ENCODE measurements at places on chromosomes 5 and 9.

- no peak for DNase-seq
Observed at GRCh38 chr5:75736273-75736672, 19.0 kb upstream of the POC5 start.

- no peak for DNase-seq
Observed at GRCh38 chr9:35000535-35001284, 11.2 kb downstream of the DNAJB5 start.

DNA sequence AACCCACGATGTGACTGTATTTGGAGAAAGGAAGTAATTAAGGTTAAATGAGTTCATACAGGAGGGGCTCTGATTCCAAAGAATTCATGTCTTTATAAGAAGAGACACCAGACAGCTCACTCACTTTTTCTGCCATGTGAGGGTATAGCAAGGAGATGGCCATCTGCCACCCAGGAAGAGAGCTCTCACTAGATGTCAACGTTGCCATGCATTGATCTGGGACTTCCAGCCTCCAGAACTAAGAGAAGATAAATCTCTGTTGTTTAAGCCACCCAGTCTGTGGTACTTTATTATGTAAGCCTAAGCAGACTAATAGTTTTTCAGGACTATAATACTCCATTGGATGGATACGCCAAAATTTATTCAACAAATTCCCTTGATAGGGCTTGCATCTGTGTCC is 89.8 kb upstream of the RAD23B start:
- DNase-seq: no peak

- DNase-seq: no peak
Observed at GRCh38 chr5:75457161-75457560, 54.3 kb downstream of the CERT1 start.

DNA sequence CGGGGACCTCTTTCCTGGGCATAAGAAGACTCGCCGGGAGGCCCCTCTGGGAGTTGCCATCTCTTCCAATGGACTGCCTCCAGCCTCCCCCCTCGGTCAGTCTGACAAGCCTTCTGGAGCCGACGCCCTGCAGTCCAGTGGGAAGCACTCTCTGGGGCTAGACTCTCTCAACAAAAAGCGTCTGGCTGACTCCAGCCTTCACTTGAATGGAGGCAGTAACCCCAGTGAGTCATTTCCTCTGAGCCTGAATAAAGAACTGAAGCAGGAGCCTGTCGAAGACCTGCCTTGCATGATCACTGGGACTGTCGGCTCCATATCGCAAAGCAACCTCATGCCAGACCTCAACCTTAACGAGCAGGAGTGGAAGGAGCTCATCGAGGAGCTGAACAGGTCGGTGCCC is 28.4 kb upstream of the LTC4S start:
- no peak for DNase-seq

DNA sequence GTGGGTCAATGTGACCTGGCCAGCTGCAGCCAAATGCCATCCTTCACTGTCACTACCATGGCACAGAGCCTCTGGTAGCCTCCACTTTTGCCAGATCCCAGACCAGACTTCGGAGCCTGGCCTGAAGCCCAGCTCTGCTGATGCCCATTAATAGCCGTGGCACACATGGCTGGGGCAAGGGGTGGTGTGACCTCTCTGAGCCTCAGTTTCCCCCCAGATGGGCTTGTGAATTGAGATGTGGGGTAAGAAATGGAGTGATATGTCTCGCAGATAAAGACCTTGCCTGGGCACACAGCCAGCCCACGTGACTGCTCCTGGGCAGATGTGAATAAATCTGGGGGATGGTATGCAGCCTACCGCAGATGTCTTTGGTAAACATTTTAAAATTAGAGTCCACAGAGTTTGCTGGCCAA is 13.9 kb downstream of the SUSD3 start:
- DNase-seq: no peak

- no peak for DNase-seq
Observed at GRCh38 chr9:69549310-69550202, 122.6 kb downstream of the APBA1 start.

- DNase-seq: no peak
Observed at GRCh38 chr5:53503562-53504218, 23.3 kb downstream of the FST start.
